ENCODE measurements at places on chromosomes 3 and 15.

GRCh38 chr3:154458560-154458959, 28.6 kb upstream of the GPR149 start:
- no peak for DNase-seq

GRCh38 chr3:31695280-31696008, 162.7 kb downstream of the STT3B start:
- DNase-seq: no peak

GRCh38 chr3:128735287-128735686, 9.3 kb downstream of the RAB7A start:
- DNase-seq: no peak

DNA sequence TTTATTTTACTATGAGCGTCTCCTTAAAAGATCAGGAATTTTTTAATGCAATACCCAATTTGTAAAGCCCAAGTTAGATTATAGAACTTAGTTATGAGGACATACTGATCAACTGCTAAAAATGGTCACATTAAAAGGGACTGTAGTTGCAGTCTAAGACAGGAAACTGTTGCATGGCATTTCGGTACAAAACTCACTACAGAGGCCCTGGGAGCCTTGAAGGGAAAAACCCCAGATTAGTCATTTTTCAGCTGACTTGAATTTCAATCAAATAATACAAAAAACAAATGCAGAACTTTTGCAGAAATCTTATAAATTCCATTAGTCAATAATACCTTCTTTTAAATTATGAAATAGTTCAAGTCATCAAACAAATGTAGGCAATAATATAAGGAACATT, 6.9 kb upstream of the PTX3 start:
- DNase-seq: no peak

GRCh38 chr3:123335007-123335670, 113.8 kb downstream of the ADCY5 start:
- no peak for DNase-seq

GRCh38 chr3:53267766-53268165, 11.9 kb upstream of the TKT start:
- no peak for DNase-seq

- DNase-seq: no peak
Measured at GRCh38 chr15:77636209-77636608, 3.5 kb upstream of the LINGO1 start.

DNA sequence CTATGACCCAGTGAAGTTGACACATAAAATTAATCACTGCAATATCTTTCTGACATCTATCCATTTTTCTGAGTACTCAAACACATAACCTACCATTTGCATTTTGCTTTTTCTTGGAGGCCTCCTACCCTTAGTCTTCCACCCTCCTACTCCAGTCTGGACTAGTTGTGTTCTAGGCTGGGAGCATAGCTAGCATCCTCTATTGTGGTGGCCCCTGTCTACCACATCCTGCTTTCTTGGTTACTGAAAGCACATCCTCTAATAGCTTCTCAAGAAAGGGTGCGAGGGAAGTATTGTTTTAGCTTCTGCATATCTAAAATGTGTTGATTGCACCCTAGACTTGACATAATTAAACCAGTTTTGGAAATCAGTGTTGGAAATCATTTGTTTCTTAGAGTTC, 176.5 kb downstream of the THSD4 start:
- DNase-seq: no peak

GRCh38 chr3:48702320-48702920, 14.6 kb downstream of the IP6K2 start:
- DNase-seq: no peak

- no peak for DNase-seq
Measured at GRCh38 chr3:149609595-149609994, 48.2 kb downstream of the WWTR1 start.

DNA sequence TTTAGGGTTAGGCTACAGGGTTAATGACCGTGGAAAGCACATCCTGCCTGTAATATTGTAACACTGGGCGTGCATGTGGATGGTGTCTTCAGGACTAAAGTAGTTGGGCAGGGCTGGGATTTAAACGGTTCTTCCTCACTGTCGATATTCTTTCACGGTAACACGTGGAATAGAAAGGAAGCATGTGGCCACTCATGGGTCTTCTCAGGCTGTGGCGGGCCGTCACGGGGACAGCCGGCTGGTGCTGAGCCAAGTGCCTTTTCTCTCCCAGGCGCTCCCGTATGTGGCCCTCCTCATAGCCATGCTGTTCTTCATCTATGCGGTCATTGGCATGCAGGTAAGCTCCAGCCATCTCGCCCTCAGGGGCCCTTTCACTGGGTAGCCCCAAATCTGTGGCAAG, 73.7 kb downstream of the CHDH start:
- DNase-seq: no peak

DNA sequence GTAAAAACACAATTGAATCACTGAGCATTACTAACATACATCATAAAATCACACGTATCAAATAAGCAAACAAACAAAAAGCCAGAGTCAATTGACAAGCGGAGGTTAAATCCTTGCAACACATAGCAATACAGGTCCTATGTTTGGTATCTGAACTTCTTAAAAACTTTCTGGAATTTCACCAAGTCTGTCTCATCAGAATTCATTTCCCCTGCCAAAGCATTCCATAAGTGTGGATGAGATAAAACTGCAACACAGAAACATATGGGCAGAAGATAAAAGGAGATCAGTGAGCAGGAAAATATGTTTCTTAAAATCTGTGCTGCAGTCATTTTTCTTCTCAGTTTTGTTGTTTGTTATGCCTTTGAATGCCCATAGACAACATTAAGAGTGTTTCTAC, 1155.5 kb downstream of the TBL1XR1 start:
- no peak for DNase-seq

DNA sequence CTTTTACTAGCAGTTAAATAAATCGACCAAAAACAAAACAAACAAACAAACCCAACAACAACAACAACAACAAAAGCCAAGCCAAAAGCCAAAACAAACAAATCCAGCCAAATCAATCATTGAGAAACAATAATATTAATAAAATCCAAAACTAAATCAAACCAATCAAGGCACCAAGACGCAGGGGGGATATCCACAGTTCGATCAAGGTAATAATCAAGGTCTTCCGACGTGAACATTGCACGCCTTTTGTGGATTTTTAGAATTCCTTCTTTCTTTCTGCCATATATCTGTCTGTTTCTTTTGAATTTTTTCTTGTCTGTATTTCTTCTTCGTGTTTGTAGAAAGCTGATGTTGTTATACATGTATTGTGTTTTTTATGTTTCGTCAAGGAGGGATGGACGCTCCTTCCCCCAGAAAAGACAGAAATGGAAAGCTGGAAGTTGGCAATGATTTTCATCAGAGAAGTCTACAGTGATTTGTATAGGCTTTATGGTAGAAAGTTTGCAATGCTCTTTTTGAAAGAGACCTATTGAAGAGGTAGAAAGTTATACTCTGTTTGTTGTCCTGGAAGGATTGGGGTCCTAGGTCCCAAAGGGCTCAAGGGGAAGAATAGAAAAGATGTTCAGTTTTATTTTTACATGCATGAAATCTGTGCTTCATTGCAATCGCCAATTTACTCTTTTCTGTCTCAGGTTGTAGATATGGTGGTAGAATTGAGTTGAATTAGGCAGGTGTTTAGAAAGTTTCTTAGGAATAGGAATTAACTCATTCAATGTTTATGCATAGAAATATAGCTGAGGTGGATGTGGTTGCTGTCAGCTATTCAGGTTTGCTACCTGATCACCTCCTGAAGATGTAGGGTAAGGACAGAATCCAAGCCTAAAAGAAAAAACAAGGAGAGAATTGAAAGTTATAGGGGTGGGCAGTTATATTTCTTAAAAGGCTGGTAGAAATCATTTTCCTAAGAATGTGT, 1.2 kb downstream of the ARPP21 start:
- DNase-seq: no peak

- peak; percentile 36 for DNase-seq
Measured at GRCh38 chr15:38991126-38991525, 426.5 kb upstream of the RASGRP1 start.

DNA sequence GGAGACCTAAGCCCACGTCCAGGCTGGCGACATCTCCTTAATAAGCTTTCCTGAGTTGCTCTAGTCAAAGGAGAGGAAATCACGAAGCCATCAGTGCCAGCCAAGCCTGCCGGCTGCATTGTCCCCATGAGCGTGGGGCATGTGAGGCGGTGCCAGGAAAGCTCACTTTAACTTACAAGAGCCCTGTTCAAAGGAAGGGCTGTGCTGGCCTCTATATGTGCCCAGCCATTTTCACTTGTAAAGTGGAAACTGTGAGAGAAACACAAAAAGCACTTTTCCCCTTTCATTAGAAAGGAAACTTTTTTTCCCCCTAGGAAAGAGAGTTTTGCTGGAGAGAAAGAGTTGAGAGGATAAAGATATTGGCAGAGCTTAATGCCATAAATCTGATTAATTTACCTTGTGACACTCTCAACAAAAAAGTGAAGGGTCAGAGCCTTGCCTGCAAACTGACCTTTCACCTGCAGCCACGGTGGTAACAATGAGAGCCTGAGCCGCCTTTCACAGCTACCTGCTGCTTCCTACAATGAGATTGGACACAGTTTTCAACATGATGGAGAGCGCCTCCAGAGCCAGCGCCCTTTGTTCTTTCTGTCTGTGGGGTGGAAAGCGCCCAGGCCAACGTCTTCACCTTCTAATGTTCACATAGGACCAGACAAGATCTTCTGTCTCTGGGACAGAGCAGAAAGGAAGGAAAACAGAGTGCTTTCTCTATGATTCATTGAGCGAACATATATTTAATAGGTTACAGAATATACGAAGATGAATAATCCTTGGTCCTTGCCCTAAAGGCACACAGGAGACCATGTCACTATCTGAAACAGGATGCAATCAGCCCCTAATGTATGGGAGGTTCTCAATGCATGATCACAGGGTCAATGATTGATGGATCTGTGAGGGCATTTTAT, 233.1 kb upstream of the HES1 start:
- DNase-seq: no peak

- peak; percentile 58 for DNase-seq
Measured at GRCh38 chr3:186239321-186239720, 122.7 kb downstream of the DGKG start.

DNA sequence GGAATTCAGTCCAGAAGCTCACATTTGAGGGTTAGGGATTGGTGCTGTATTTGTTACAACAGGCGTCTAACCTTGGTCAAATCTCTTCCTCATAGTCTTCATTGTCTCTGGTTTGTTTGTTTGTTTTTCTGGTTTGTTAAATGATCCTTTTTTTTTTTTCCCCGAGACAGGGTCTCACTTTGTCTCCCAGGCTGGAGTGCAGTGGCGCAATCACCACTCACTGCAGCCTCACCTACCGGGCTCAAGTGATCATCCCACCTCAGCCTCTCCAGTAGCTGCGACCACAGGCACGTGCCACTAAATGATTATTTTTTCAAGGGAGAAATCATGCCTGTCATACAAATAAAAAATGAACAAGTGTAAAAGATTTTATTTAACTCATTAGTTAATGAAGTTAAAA, 14.3 kb upstream of the ADPGK start:
- no peak for DNase-seq

DNA sequence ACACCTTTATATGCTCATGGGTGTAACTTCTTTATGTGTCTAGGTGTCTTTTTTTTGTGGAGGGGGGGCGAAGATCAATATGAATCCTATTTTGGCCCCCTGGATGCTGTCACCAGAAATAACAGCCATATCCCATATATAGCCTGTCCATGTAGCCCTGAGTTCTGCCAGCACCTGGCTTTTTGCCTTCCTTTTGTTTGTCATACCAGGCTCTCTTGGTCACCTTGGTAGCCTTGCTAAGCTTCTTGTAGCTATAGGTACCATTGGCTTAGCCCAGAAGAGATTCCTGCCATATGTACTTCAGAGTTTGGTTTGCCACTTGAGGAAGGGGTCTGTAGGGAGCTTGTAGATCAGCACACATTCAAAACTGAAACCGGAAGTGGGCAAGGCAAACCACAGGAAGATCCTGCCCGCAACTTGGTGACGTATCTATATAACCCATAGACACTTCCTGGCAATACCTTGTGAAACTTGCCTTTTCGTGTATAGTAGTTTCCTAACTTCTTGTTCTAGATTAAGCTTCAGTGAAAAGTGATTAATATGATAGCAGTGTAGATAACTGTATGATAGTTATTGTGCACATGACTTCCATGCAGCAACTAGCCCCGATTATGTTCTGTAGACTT, 11.9 kb downstream of the RASA2 start:
- DNase-seq: peak; percentile 41

DNA sequence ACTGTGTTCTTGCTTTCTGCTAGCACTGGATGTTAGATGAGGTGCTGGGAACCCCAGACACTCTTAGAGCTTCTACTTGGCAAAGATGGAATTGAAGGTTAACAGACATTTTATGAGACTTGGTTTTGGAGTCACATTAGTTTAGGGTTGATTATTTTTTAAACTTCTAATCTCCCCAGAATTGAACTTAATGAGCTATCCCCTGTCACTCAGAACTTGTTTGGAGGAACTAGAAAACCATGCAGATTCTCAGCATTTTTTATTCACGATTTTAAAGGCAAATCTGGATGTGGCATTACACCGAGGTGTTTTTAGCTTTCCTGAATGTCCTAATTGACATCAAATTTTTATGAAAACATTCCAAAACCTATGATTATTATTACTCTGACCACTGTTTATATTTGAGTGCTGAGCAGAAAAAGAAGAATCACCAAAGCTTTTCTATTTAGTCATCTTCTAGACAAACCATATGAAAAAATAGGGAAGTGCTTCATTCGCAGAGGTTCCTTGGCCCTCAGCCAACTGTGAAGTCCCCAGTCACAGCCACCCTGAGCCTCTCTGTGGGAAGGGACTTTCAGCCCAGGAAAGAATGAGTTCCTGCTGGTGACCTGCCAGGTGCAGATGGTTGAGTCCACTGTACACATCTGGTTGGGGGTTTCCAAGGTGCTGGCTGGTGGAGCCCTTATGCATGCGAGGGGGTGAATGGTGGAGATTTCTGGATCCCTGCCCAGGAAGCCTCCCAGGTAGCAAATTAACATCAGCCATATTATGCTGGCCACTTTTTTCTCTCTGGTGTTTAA, 196.0 kb upstream of the TOPAZ1 start:
- DNase-seq: peak; percentile 45

DNA sequence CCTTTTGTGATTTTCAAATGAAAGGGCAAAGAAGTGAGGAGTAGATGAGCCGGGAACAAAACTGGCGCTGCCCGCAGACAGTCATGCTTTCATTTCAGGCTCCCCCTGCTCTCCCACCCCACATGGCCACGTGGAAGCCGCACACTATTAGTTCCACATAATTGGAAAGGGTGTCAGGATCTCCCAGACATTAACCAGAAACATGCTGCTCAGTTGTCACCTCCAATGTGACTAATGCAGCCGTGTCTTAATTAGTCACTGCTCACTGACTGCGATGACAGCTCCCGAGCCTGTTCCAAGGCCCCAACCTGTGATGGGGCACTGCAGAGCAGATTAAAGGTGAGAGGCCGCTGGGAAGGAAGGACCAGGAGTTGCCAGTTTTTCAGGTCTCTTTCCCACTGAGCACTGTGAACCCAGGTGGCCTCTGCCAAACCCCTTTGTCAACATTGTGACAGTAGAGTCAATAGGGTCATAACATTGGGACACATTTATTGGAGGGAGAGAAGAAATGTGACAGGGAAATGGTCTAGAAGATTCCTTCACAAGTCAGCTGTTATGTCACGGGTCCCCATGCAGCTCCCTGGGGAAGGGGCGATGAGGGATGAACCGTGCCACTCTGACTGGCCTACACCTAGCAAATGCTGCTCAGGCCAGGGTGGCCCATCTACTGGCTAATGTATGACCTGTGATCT, 38.6 kb upstream of the SFMBT1 start:
- peak; percentile 54 for DNase-seq

Measured in Ammon's horn (tissue), 1 donor.